Activated naive CD4-positive, alpha-beta T cell treated with anti-CD3 and anti-CD28 coated beads, Interleukin-2, amount 50 U/mL, for 16 hours (primary cell): ENCODE measurements at places on chromosomes 4 and X.
A peak's percentile ranks its signal among the peaks of the same experiment; 100 is the strongest.

DNA sequence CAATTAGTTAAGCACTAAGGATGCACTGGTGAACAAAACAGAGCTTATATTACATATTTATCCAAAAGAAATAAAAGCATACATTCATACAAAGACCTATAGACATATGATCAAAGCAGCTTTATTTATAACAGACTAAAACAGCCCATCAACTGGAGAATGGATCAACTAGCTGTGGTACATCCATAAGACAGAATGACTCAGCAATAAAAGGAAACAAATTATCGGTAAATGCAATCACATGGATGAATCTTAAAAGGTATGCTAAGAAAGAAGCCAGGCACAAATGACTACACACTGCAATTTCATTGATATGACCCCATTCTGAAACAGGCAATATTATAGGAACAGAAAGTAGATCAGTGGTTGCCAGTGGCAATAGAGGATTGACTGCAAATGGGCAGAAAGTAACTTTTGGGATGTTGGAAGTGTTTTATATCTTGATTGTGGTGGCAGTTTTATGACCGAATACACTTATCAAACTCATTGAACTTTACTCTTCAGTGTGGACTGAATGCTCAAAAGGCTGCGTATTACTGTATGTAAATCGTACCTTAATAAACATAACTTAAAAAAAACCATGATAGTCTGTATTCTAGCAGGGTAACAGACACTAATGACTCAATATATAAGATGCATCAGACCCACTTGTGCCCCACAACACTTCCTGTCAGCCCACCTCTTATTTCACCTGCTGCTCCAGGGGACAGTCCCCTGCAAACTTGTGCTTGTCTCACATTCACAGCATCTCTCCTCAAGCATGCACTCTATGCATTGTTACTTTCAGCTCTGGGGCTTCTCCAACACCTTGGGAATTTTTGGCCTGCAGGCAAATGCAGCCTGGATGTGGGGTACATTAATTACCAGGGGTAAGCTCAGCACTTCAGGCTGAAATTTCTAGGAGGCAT lies 59.1 kb downstream of the MID1IP1 start:
- DNase-seq = peak; percentile 29

DNA sequence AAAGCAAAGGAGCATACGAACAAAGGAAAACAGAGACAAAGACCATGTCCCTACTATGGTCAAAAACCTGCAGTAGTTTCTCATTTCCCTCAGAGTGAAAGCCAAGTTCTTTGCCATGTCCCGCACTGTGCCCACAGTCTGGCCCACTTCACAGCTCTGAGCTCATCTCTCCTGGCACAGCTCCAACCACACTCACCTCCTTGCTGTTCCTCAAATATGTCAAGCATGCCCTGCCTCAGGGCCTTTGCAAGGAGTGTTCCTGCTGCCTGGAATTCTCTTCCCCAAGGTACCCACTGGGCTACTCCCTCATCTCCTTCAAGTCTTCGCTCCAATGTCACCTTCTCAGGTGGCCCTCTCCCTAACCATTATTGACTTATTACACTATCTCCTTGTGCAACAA lies 72.1 kb downstream of the COX18 start:
- no peak for DNase-seq

- DNase-seq = no peak
These were observed 10.6 kb downstream of the BGN start for GRCh38 chrX:153505361-153505760.

- peak; percentile 25 for DNase-seq
These were observed 391 bp downstream of the UBL4A start for GRCh38 chrX:154486052-154486395.
